ENCODE measurements at places on chromosomes 16 and 17.

- DNase-seq, result no peak
Observed at GRCh38 chr16:82008957-82009592, 2.2 kb downstream of the SDR42E1 start.

- no peak for DNase-seq
Observed at GRCh38 chr16:2505695-2506094, 8.1 kb upstream of the ATP6V0C start.

GRCh38 chr17:14604591-14605266, 303.8 kb downstream of the HS3ST3B1 start:
- DNase-seq, result no peak

- no peak for DNase-seq
Observed at GRCh38 chr17:6526362-6527152, 29.8 kb downstream of the PITPNM3 start.

DNA sequence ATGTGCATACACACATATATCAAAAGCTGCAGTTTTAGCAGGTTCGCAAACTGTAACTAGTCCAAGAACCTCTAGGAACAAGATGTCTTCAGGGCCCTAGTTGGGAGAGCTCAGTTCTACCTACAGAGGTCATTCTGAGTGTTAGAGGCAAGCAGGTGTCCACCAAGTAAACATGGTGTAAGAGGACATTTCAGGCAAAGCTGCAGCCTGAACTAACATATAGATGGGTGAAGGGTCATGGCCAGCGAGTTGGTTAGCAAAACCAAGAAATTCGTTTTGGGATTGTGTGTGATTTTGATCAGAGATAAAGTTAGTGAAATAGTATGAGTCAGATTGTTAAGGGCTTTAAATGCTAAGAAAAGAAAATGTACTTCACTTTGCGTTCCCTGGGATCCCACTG, 24.6 kb downstream of the C17orf75 start:
- no peak for DNase-seq

- DNase-seq, result no peak
Observed at GRCh38 chr16:83831456-83831987, 23.7 kb downstream of the HSBP1 start.

GRCh38 chr16:85498607-85499006, 114.5 kb upstream of the GSE1 start:
- no peak for DNase-seq

- DNase-seq, result peak; percentile 33
Observed at GRCh38 chr16:23509782-23510163, 521 bp downstream of the GGA2 start.

GRCh38 chr17:60840456-60840855, 162.8 kb downstream of the BCAS3 start:
- DNase-seq, result no peak

GRCh38 chr16:83842756-83843507, 35.2 kb downstream of the HSBP1 start:
- DNase-seq, result no peak
